ENCODE measurements at places on chromosomes 13 and 19. TPM values are rescaled to one million over a fixed set of nuclear protein-coding genes. Genes with fewer than 3 reads are reported as not detected.

DNA sequence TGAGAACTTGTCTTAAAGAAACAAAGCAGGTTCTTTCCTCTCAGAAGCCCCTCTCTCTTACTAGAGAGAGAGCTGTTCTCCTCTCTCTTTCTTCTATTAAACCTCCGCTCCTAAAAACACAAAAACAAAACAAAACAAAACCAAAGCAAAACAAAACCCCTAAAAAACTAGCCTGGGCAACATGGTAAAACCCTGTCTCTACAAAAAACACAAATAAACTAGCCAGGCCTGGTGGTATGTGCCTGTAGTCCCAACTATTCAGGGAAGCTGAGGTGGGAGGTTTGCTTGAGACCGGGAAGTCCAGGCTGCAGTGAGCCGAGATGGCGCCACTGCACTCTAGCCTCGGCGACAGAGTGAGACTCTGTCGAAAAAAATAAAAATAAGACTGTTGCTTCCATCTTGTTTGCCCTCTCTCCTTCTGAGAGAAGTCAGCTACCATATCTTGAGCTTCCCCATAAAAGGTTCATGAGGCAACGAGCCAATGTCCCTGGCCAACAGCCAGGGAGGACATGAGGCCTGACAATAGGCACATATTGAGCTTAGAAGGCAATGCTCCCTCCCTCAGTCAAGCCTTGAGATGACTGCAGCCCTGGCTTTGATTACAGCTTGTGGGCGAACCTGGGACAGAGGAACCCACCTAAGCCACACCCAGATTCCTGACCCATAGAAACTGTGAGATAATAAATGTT lies 17.5 kb upstream of the FLT3 start:
- DNase-seq: no peak
- H3K27ac ChIP-seq: no peak overlapping the region
- peaks cover 28% of the 10 kb centered on the region for H3K27me3 ChIP-seq
- H3K36me3 ChIP-seq: no peaks in the 10 kb centered on the region
- no peaks in the 10 kb centered on the region for H3K4me1 ChIP-seq

GRCh38 chr13:110348309-110349105 lies 41.4 kb downstream of the COL4A2 start:
- peak overlapping the region; percentile 86 for H3K27ac ChIP-seq
- peaks cover 8% of the 10 kb centered on the region for H3K36me3 ChIP-seq
- no peak for DNase-seq

GRCh38 chr13:95643571-95643935 lies 953 bp downstream of the DZIP1 start:
- peaks cover 19% of the 10 kb centered on the region for H3K36me3 ChIP-seq
- peaks cover 40% of the 10 kb centered on the region for H3K4me1 ChIP-seq
- peak overlapping the region; percentile 72 for H3K27ac ChIP-seq
- H3K4me3 ChIP-seq: peak overlapping the region; percentile 90
- peaks cover 5% of the 10 kb centered on the region for H3K27me3 ChIP-seq
- peak; percentile 28 for DNase-seq

DNA sequence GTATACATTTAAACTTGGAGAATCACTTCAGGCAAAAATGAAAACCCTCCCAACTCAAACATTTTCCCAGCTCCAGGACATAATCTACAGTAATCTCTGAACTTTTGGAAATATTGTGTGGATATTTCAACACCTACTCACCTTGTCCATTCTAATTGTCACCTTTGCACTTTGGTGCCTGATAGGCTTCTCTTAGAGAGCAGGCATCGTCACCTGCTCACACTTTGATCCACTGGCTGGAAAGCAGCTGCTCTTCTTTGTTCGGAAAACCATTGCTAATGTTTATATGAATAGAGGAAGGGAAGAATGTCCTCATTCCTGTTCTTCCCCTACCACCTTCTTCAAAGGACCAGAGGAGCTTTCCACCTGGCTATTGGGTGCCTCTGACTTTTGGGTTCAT lies 411.2 kb downstream of the FGF9 start:
- DNase-seq: no peak
- H3K36me3 ChIP-seq: no peaks in the 10 kb centered on the region
- H3K27ac ChIP-seq: no peak overlapping the region
- H3K27me3 ChIP-seq: no peaks in the 10 kb centered on the region

GRCh38 chr13:110756219-110756631 lies 42.7 kb downstream of the ING1 start:
- H3K27ac ChIP-seq: peak overlapping the region; percentile 63
- peaks cover 42% of the 10 kb centered on the region for H3K4me1 ChIP-seq
- DNase-seq: peak; percentile 34

GRCh38 chr19:29266001-29266400 lies 53.0 kb upstream of the UQCRFS1 start:
- H3K36me3 ChIP-seq: no peaks in the 10 kb centered on the region
- DNase-seq: no peak
- peaks cover 10% of the 10 kb centered on the region for H3K27me3 ChIP-seq
- H3K27ac ChIP-seq: no peak overlapping the region

DNA sequence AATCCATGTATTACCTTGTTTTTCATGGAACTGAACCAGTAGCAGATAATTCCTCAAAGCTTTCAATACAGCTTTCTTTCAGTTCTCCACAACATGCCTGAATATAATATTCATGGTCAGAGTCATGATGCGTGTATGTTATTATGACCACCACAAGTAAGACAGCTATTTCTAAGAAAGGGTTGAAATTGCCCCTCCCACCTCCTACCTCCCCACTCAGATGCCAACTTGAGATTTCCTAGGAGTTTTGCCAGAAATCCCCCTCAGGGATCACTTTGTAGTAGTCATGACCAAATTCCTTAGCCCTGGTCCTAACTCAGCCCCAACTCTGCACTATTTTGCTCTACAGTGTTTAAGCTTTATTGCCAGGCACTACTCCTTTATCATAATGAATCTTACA lies 69.9 kb upstream of the RAP2A start:
- H3K4me3 ChIP-seq: no peak overlapping the region
- DNase-seq: no peak
- peaks cover 51% of the 10 kb centered on the region for H3K36me3 ChIP-seq
- H3K4me1 ChIP-seq: peaks cover 75% of the 10 kb centered on the region
- H3K27ac ChIP-seq: no peak overlapping the region

DNA sequence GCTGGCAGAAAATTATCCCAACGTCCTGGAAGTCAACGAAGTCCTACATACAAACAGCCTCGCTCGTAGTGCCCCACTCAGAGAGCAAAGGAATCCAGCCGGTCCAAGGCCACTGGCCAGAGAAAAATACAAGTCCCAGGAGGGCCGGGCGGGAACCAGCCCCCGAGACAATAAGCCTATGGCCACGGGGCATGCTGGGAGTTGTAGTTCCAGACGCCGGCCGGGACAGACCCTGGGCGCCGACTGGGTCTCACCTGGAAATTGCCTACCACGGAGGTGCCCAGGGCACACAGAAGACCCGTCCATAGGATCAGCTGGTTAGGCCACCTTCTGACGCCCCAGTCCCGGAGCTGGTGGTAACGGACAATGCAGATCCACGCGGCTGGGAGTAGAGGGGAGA lies 5.4 kb downstream of the TMEM150B start:
- no peaks in the 10 kb centered on the region for H3K4me1 ChIP-seq
- no peak overlapping the region for H3K27ac ChIP-seq

The FXYD1 gene
- total RNA-seq: 0.72 TPM

DNA sequence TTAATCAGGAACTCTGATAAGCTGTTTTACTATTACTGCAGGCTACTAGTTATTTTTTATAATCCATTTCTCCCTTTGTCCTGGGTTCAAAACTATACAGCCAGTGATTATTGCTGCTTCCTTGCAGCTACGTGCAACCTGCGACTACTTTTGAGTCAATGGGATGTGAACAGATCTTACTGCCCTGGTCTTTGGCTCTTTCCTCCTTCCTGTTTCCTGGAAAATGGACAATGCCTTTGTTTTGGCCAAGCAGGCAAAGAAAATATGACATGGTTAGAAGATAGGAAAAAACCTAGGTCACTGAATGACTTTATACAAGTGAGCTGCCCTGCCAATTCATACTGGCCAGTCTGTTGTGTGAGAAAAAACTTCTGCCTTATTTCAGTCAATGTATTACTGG lies 201.2 kb upstream of the KLF12 start:
- no peak overlapping the region for H3K4me3 ChIP-seq
- H3K27me3 ChIP-seq: no peaks in the 10 kb centered on the region
- no peak overlapping the region for H3K27ac ChIP-seq
- no peak for DNase-seq
- H3K36me3 ChIP-seq: no peaks in the 10 kb centered on the region
- no peaks in the 10 kb centered on the region for H3K4me1 ChIP-seq
